Stimulated activated CD4-positive, alpha-beta T cell treated with anti-CD3 and anti-CD28 coated beads, Interleukin-15, amount 100 ng/mL, for 24 hours (primary cell): ENCODE measurements at places on chromosomes 2 and 18.
A peak's percentile ranks its signal among the peaks of the same experiment; 100 is the strongest.

DNA sequence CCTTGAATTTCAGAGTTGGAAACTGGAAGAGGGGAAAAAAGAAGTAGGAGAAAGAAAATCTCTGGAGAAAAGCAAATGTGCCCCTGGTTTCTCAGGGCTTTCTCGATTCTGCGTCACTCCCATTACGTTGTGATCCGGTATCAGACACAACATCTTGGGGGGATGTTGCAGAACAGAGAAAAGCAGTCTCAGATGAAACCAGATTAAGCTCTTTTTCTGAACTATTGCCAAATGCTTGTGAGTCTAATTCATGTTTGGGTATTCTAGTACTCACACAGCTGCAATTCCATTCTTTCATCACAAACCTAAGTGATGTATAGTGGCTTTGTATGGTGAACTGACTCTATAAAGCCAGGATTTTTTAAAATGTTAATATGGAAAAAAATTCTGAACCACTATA is 233.2 kb downstream of the TCF4 start:
- no peak for DNase-seq

DNA sequence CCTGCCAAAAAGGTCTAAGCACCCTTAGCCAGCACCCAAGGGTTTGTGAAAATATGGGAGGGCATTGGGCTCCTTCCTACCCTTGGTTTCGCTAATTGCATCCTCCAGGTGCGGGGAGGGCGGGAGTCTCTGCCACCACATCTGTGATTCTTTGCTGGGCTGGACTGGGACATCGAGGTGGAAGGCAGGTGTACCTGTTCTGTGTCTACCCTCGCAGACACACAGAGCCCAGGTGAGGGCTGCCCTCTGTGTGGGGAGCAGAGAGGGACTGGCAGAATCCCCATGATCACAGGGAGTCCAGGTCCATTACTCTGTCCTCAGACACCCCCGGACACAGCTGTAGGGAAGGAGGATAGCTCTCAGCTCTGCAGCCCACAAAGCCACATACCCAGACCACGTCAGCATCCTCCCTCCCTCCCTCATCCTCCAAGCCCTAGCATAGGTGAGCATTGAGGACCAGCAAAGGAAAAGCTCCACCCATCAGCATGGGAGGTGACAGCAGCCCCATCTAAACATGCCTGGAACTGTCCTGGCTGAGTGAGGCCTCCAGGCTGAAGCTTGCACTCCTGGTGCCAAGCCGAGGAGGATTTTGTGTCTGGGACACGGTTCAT is 49.8 kb downstream of the PLB1 start:
- DNase-seq, result peak; percentile 29

- no peak for DNase-seq
These were observed 112.6 kb upstream of the MCFD2 start for GRCh38 chr2:47028171-47028570.

- DNase-seq, result no peak
These were observed 52.1 kb downstream of the AOX1 start for GRCh38 chr2:200637901-200638300.

GRCh38 chr18:7202169-7202568 is 28.7 kb upstream of the LRRC30 start:
- DNase-seq, result no peak
